ENCODE measurements at places on chromosomes 2 and 18. TPM values are rescaled to one million over a fixed set of nuclear protein-coding genes. Genes with fewer than 3 reads are reported as not detected.

The NEUROD1 gene
- total RNA-seq, result not detected

DNA sequence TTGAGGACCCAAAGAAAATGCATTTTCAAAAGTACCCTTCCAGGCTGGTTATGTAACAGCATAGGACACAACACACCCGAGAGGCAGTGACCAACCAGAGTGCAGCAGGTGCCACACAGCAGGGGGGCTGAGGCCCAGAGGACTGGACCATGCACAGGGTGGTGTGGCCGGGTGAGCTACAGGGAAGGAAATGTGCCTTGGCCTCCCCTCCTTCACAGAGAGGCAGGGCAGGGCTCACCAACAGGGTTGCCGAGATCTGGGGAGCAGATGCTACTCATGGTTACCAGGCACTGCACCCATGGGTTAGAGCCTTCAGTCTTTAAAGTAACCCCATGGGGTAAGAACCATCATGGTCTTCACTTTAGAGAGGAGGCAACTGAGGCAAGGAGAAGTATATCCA, 158.4 kb downstream of the MSH2 start:
- no peaks in the 10 kb centered on the region for H3K27me3 ChIP-seq
- H3K36me3 ChIP-seq, result no peaks in the 10 kb centered on the region
- no peaks in the 10 kb centered on the region for H3K4me1 ChIP-seq
- no peak for DNase-seq
- H3K27ac ChIP-seq, result no peak overlapping the region
- no peak overlapping the region for H3K4me3 ChIP-seq

GRCh38 chr2:129794540-129794939, 184.9 kb upstream of the RAB6C start:
- no peak overlapping the region for H3K27ac ChIP-seq
- no peaks in the 10 kb centered on the region for H3K4me1 ChIP-seq

DNA sequence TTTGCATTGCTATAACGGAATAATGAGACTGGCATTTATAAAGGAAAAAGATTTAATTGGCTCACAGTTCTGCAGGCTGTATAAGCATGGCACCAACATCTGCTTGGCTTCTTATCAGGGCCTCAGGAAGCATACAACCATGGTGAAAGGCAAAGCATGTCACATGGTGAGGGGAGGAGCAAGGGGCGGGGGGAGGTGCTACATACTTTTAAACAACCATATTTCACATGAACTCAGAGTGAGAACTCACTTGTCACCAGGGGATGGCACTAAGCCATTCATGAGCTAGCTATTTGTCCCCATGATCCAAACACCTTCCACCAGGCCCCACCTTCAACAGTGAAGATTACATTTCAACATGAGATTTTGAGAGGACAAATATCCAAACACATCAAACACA, 188.7 kb downstream of the MBD5 start:
- H3K27ac ChIP-seq, result no peak overlapping the region
- no peak overlapping the region for H3K4me3 ChIP-seq
- H3K4me1 ChIP-seq, result no peaks in the 10 kb centered on the region
- no peaks in the 10 kb centered on the region for H3K36me3 ChIP-seq

DNA sequence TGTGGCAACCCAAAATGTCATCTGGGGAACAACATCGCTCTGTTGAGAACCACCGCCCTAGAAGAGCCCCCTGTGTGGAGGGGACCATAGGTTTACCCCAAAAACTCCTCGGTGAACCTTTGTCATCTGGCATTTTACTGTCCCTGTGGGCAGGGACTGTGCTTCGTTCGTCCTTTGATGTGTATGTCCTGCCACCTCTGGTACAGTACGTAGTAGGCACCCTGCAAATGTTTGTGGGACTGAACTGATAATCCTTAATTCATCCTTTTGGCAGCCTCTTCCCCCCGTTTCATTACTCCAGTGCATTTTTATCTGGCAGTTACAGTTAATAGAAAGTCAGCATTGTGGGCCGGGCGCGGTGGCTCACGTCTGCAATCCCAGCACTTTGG, 728 bp downstream of the NAPG start:
- peak overlapping the region; percentile 81 for H3K4me3 ChIP-seq
- H3K4me1 ChIP-seq, result peaks cover 39% of the 10 kb centered on the region
- H3K27ac ChIP-seq, result peak overlapping the region; percentile 80

- H3K27ac ChIP-seq, result no peak overlapping the region
- DNase-seq, result no peak
- H3K4me3 ChIP-seq, result no peak overlapping the region
- H3K36me3 ChIP-seq, result no peaks in the 10 kb centered on the region
- no peaks in the 10 kb centered on the region for H3K4me1 ChIP-seq
Measured at GRCh38 chr18:73733806-73734314, 413.8 kb downstream of the FBXO15 start.

DNA sequence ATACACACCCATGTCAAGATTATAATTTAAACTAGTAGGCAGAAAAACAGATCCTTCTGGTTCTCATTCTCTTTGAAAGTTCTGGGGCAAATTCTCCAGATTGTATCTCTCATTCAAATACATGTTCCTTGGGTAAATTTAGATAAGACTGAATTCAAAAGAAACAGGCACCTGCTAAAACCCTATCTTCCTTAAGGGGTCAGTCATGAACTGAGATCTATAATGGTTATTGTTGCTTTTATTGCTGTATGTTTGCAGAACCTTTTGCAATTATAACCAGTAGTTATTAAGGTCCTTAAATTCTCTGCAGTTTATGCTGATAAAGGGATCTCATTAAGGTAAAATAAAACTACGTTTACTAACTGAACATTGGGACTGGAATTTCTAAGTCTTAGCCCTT, 83.5 kb downstream of the MYO5B start:
- H3K4me3 ChIP-seq, result no peak overlapping the region
- no peaks in the 10 kb centered on the region for H3K36me3 ChIP-seq
- no peaks in the 10 kb centered on the region for H3K4me1 ChIP-seq
- no peak for DNase-seq
- H3K27me3 ChIP-seq, result no peaks in the 10 kb centered on the region

The NAT8 gene
- not detected for total RNA-seq

- H3K36me3 ChIP-seq, result no peaks in the 10 kb centered on the region
- no peaks in the 10 kb centered on the region for H3K4me1 ChIP-seq
- H3K27ac ChIP-seq, result no peak overlapping the region
Measured at GRCh38 chr2:26462511-26463243, 15.2 kb downstream of the OTOF start.

- no peak overlapping the region for H3K4me3 ChIP-seq
- no peaks in the 10 kb centered on the region for H3K27me3 ChIP-seq
- no peaks in the 10 kb centered on the region for H3K36me3 ChIP-seq
- no peak for DNase-seq
- no peak overlapping the region for H3K27ac ChIP-seq
- no peaks in the 10 kb centered on the region for H3K4me1 ChIP-seq
Measured at GRCh38 chr2:134973241-134974138, 54.9 kb downstream of the CCNT2 start.

DNA sequence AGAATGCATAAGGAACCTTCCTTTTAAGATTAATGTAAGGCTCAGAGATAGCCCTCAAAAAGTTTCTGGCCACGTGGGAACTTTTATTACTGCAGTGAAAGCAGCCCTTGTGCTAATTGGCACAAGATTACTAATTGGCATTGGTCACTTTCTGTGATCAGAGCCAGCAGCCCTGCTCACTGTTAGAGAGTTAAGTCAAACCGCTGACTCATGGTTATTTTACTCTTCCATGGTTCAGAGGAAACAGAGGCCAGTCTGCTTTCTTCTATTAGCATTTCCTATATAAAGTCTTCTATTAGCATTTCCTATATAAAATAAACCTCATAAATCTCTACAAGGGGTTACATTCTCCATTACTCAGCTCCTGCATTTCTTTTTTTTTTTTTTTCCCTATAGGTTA, 1.5 kb upstream of the SLC35G4 start:
- H3K27me3 ChIP-seq, result no peaks in the 10 kb centered on the region
- H3K36me3 ChIP-seq, result no peaks in the 10 kb centered on the region
- H3K4me1 ChIP-seq, result no peaks in the 10 kb centered on the region
- no peak overlapping the region for H3K27ac ChIP-seq
- DNase-seq, result no peak

GRCh38 chr2:38935568-38936172, 46.0 kb downstream of the ARHGEF33 start:
- no peak for DNase-seq
- H3K27ac ChIP-seq, result no peak overlapping the region
- H3K27me3 ChIP-seq, result no peaks in the 10 kb centered on the region
- H3K4me1 ChIP-seq, result no peaks in the 10 kb centered on the region

The MATN3 gene
- total RNA-seq, result not detected

DNA sequence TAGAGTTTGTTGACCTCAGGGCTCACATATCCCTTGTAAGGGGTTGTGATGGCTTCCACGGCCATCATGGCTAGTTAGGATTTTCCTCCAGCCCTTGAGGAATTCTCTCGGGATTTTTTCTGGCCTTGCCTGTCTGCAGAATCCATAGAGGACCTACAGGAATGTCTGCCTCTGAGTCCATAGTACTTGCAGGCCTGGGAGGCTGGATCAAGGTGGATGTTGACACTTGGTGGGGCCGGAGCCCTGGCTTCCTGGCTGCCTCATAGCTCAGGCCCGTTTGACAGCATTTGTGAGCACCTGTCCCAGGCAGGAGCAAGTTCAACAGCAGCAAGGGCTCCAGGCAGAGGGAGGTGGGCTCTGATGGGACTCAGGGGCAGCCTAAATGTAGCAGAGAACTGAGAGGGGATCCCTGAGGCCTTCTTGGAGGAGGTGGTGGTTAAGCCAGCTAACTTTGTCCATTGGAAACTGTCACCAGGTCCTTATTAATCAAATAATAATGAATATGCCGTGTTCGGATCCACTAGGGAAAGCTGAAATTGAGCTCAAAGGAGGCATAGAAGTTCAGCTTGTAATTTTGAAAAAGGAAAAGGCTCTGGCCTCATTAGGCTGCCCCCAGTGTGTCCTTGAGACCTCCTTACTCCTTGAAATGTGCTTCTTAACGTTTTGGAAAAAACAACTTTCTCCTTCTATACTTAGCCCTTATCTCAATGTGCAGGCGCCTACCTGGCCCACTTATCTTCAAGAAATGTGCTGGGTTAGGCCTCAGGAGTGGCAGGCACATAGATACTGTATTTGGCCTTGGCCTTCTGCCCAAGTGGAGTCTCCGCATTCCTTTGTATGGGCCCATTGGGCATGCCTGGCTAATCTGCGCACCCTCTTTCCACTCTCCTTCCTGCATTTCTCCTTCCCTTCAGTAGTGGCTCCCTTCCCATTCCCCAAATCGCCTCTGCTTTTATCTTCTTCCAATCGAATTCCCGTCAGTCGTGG, 66.9 kb downstream of the HPCAL1 start:
- H3K27ac ChIP-seq, result no peak overlapping the region
- DNase-seq, result no peak
- no peak overlapping the region for H3K4me3 ChIP-seq
- H3K27me3 ChIP-seq, result no peaks in the 10 kb centered on the region

DNA sequence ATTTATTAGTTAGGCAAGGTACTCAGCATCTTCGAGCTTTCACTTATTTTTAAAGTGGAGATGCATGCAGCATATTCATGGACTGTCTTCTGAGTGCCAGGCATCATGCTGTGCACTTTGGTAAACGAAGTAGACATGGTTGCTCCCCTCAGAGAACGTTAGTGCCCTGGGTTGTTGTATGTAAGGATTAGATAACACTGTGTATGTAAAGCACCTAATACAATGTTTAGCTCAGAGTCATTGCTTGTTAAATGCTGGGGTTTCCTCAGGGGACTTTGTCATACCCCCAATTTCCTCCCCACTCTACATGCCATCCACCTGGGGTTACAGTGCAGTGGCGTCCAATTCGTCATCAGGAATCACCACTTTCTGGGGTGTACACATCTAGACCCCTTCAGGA, 2.8 kb downstream of the UGGT1 start:
- DNase-seq, result no peak
- no peak overlapping the region for H3K27ac ChIP-seq
- no peak overlapping the region for H3K4me3 ChIP-seq
- H3K36me3 ChIP-seq, result peaks cover 19% of the 10 kb centered on the region
- H3K4me1 ChIP-seq, result peaks cover 18% of the 10 kb centered on the region

GRCh38 chr2:230773039-230773773, 60.6 kb downstream of the CAB39 start:
- no peaks in the 10 kb centered on the region for H3K4me1 ChIP-seq
- no peaks in the 10 kb centered on the region for H3K27me3 ChIP-seq
- no peak for DNase-seq
- H3K27ac ChIP-seq, result no peak overlapping the region

- H3K27me3 ChIP-seq, result no peaks in the 10 kb centered on the region
- no peak for DNase-seq
- no peaks in the 10 kb centered on the region for H3K36me3 ChIP-seq
- no peak overlapping the region for H3K4me3 ChIP-seq
- H3K27ac ChIP-seq, result no peak overlapping the region
- no peaks in the 10 kb centered on the region for H3K4me1 ChIP-seq
Measured at GRCh38 chr2:166092889-166093288, 34.9 kb downstream of the SCN1A start.

DNA sequence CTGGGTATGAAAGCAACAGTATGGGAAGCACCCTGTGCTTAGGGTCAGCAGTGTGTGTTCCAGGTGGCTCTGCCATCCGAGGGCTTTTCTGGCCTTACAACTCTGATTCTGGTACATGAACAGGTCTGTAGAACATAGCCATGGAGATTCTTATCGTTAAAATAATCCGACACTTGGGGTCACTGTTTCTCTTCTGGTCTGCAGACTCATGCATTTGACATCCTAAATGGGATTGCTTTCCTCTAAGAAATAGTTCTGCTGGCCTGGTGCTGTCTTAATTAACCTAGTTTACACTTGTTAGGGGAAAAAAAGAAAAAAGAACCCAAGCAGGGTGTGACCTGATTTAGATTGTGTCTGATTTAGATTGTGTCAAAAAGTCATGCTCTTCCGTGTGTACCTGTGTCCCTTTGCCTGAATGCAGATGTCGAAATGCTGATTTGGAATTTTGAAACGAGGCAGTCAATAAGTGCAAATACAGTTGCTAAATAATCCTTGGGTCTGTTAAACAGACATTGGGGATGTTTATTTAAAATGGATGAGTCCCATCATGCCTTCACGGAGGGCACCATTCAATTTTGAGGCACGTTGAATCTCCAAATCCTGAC, 59.6 kb downstream of the TRPM8 start:
- no peaks in the 10 kb centered on the region for H3K27me3 ChIP-seq
- H3K36me3 ChIP-seq, result no peaks in the 10 kb centered on the region
- no peaks in the 10 kb centered on the region for H3K4me1 ChIP-seq
